ENCODE measurements at places on chromosomes 7 and 10.
A peak's percentile ranks its signal among the peaks of the same experiment; 100 is the strongest.

DNA sequence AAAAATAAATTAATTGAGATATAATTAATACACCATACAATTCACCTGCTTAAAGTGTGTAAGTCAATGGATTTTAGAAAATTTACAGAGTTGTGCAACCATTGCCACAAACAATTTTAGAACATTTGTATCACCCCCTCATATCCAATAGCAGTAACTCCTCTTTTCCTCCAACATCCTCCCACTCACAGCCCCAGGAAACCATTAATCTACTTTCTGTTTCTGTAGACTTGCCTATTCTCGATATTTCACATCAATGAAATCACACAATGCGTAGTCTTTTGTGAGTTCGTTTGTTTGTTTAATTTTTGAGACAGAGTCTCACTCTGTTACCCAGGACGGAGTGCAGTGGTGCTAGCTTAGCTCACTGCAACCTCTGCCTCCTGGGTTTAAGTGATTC is 13.7 kb upstream of the HERC4 start:
- DNase-seq: peak; percentile 57

DNA sequence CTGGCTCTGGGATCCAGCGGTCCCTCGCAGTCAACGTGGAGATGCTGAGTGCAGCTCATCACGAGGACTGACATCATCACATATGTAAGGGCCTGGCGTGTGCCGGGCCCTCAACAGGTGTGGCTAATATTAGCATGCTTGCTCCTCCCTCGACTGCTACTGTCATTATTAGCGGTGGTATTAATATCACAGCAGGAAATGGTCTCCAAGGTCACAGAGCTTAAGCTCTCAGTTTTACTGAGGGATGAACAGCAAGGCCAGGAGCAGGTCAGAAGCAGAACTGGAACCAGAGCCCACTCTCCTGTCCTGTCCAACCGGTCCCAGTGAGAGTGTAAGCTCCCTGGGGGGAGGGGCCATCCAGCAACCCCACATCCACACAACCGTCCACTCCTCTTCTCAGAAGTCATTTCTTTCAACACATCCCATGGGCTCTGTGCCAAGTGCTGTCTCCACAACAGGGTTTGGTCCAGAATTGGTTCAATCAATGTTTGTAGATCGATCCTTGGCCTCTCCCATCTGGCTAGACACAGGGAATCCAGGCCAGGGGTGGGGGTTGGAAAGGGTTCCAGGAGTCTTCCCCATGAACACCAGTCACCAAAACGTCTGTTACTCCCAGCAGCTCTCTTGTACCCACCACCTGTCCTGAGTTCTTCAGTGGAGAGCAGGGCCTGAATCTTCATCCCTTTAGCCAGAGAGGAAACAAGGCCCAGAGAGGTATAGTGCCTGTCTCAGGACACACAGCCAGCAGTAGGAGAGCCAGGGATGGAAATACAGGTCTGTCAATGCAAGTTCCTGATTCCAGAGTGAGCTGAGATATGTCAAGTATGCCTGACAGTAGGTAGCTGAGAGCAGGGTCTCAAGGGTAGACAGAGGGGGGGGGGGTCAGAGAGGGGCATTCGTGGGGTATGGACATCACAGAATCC is 45.3 kb upstream of the ZMIZ1 start:
- DNase-seq: no peak

DNA sequence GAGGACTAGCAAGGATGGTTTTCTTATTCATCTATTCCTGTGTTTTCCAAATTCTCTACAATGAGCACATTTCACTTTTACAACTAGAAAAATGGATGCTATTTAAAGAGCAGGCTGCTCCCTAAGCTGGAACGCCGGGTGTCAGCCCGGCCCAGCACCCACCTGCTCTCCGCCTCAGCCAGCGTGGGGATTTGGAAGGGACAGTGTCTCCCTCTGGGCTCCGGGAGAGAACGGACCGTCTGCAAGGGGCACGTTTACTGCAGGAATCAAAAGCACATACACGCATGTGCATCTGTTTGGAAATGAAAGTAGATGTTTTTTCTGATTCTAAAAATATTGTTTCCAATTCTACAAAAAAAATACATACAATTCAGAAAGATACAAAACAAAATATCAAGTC is 2.3 kb upstream of the JAKMIP3 start:
- DNase-seq: no peak

DNA sequence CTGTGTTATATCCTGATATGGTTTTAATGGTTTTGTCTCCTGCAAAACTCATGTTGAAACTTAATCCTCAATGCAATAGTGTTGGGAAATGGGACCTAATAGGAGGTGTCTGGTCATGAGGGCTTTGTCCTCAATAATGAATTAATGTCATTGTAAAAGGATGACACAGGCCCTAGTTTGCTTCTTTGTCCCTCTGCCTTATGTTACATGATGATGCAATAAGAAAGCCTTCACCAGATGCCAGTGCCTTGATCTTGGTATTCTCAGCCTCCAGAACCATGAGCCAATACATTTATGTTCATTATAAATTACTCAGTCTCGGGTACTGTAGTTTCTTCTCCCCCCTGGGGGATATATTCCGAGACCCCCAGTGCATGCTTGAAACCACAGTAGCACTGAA is 1247.4 kb upstream of the SORCS1 start:
- no peak for DNase-seq

GRCh38 chr7:49821181-49821580 is 47.7 kb downstream of the VWC2 start:
- DNase-seq: no peak

- DNase-seq: no peak
Observed at GRCh38 chr10:23001901-23002516, 74.2 kb downstream of the ARMC3 start.

- no peak for DNase-seq
Observed at GRCh38 chr10:9858816-9859215, 1158.9 kb upstream of the CELF2 start.

- no peak for DNase-seq
Observed at GRCh38 chr10:28020993-28021982, 22.4 kb upstream of the ODAD2 start.

DNA sequence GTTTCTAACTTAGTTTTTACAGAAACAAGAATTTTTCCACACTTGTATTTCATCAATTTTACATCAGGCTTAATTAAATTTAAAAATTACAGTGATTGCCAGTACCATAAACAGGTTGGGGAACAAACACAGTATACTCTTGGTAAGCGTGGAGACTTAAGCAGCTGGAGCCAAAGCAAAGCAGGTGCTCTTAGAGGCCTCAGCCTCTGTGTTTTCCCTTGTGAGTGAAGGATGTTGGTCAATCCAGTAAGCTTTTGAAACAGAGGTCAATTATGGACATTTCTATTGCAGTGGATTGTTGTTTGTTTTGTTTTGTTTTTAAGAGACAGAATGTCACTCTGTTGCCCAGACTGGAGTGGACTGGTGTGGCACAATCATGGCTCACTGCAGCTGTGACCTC is 100.6 kb upstream of the CELF2 start:
- no peak for DNase-seq

DNA sequence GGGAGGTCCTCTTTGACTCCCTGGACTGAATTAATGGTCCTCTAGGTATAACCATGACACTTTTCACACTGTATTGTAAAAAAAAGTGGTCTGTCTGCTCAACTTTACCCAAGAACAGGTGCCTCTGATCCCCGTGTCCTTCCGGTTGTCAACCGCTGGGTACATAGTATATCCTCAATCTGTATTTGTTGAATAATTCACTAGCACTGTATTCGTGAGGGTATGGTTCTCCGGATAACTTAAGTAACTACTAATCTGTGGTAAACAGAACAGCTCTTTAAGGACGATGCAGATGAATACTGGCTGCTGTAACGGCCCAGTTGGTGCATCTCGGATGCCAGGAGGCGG is 472 bp upstream of the ADAM22 start:
- no peak for DNase-seq

DNA sequence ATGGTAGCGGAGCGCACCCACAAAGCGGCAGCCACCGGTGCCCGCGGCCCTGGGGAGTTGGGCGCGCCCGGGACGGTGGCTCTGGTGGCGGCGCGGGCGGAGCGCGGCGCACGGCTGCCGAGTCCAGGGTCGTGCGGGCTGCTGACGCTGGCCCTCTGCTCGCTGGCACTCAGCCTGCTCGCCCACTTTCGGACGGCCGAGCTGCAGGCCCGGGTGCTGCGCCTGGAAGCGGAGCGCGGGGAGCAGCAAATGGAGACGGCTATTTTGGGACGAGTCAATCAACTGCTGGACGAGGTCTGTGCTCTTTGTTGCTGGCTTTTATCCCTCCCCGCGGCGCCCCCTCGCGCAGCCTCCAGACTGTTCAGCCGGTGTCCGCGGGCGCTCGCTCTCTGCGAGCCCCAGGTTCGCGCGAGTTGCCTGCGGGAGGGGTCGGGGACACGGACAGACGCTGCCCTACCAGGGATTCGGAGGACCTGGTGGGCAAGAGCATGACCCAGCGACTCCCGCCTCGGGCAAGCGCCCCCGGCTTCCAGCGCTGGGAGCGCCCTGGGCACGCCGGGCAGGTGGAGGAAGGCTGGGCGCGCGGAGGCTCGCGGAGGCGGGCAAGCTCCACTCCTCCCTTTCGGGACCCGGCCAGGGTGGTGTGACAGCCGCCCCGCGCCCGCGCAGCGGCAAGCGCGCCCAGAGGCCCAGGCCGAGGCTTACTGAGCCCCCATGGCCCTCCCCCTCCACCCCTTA is 887 bp downstream of the COL13A1 start:
- DNase-seq: no peak

DNA sequence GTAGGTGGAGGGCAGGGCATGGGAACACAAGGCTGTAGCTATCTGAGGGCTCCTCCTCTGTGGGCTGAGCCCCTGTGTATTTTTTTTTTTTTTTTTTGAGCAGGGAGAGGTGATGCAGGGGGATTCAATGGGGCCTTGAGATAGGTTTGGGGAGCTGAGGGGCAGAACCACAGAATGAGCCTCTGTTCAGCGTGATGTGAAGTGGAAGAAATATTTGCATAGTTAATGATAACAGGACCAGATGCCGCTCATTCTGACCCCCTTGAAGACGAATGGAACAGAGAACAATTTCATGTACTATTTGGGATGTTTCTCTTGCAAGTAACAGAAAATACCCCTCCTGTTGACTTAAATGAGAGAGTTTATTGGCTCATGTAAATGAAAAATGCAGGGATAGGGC is 69.7 kb upstream of the EMX2 start:
- DNase-seq: no peak

DNA sequence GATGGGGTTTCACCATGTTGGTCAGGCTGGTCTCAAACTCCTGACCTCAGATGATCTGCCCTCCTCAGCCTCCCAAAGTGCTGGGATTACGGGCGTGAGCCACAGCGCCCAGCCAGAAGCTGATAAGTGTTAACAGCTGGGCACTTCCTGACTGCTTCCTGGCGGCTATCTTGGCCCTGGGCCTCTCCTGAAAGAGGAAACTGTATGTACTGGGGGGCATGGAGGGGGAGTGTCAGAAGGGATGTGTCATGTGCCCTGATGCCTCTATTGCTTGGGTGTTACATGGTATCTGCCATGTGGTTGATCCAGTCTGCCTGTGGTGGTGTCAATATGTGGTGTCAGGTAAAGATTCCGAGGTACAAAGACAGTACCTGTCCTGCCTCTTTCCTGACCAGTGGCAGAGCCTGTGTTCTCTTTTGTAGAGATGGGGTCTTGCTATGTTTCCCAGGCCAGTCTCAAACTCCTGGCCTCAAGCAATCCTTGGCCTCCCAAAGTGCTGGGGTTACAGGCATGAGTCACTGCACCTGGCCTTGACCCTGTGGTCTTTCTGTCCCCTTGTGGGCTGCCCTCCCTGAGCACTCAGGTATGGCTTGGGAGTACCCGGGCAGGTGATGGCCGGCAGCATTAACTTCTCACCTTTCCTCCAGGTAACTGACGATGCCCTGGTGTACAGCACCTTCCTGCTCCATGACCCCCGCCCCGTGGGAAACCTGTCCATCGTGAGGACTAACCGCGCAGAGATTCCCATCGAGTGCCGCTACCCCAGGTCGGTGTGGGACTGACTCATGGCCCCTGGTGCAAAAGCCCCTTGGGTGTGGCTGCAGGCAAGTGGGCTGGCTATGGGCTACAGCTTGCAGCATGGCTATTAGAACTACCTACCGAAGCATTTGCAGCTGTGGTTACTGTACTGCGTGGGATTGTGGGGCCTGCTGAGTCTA is 4.4 kb downstream of the ZP3 start:
- no peak for DNase-seq
